ENCODE measurements at places on chromosomes 6 and 20. TPM values are rescaled to one million over a fixed set of nuclear protein-coding genes. Genes with fewer than 3 reads are reported as not detected.

DNA sequence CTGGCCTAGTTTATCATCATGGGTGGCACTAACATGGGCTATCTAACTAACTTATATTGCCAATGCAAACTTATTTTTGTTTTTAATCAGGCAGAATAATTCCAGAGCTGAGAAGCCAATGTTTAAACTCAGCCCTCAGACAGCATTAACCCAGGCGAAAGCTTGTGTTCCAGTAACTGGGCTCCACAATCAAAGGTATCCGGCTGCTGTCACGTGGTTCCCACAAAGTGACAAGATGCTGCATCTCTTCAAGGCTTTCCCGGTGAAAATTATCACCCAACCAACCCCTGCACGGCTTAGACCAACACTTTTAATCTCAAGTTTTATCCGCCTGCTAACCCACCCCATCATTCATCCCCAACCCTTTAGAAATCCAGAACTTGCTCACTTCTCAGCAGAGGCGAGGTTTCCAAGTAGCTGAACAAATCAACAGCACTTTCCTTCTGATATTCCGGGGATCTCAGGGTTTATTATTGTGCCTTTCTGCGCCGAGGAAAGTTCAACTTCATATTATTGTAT, 885 bp downstream of the MTCL3 start:
- H3K27me3 ChIP-seq = peaks cover 37% of the 10 kb centered on the region
- no peaks in the 10 kb centered on the region for H3K36me3 ChIP-seq

DNA sequence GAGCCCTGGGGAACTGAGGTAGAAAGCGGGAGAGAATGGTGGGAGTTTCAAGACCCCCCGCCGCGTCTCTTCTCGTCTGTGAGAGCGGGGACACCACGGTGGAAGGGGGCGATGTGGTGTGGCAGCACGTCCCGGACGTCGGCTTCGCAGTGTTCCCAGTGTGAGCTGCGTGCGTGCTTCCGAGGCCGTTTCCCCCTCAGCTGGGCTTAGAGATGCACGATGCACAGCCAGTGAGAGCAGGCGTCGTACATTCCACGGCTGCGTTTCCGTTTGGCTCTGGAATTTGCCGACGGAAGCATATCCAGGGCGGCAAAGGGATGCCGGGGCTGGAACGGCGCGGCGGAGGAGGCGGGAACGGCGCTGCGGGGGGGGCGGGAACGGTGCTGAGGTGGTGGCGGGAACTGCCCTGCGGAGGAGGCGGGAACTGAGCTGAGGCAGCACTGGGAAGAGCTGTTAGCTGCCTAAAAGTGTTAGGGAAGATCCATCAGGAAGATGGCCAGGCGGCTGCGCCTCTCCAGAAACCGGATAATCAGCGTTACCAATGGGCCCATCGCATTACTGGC, 37.7 kb downstream of the KIF25 start:
- H3K27ac ChIP-seq = peak overlapping the region; percentile 87
- no peaks in the 10 kb centered on the region for H3K36me3 ChIP-seq
- DNase-seq = peak; percentile 90
- H3K4me1 ChIP-seq = peaks cover 39% of the 10 kb centered on the region
- peak overlapping the region; percentile 28 for H3K4me3 ChIP-seq
- H3K27me3 ChIP-seq = peaks cover 10% of the 10 kb centered on the region

- DNase-seq = no peak
- H3K4me3 ChIP-seq = no peak overlapping the region
- H3K4me1 ChIP-seq = no peaks in the 10 kb centered on the region
- H3K27ac ChIP-seq = no peak overlapping the region
Measured at GRCh38 chr6:3079682-3080081, 11.4 kb downstream of the RIPK1 start.

GRCh38 chr20:36579996-36580545, 6.7 kb downstream of the TGIF2 start:
- H3K27ac ChIP-seq = no peak overlapping the region
- peaks cover 57% of the 10 kb centered on the region for H3K36me3 ChIP-seq
- H3K4me1 ChIP-seq = peaks cover 14% of the 10 kb centered on the region

DNA sequence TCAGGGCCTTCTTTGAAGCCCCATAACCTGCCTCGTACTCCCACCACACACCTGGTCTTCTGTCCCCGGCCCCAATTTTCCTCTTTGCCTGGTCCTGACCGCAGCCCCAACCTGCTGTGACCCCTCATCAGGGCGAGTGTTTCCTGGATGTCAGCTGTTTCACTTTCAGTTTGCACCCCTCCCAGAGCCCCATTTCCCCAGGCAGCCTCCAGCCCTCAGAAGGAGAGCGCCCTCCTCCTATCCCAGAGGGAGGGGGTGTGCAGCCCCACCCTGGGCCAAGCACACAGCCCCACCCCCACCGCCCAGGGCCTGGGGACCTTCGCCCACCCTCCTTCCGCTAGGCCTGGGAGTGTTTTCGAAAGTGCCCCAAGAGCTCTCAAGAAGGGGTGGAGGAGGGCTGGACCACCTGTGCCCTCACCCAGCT, 1.5 kb downstream of the BAK1 start:
- H3K27ac ChIP-seq = no peak overlapping the region
- H3K27me3 ChIP-seq = no peaks in the 10 kb centered on the region
- no peak for DNase-seq
- peaks cover 41% of the 10 kb centered on the region for H3K36me3 ChIP-seq
- peak overlapping the region; percentile 10 for H3K4me3 ChIP-seq

DNA sequence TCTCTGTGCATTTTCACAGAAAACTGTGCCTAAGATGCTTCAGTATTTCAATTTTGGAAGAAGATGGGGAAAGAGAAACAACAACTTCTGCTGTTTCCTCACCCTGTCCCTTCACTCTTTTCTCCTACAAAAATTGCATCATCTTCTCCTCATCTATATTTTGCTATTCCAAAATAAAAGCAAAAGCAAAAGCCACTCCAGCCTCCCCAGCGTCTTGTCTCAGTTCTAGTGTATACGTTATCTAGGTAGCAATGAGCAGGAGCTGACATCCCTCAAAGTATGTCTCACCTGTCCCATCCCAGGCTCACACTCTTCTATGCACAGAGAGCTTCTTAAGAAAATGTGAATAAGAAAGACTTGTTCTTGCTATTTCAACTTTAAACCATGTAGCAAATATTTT, 163.8 kb upstream of the TAB2 start:
- H3K36me3 ChIP-seq = no peaks in the 10 kb centered on the region
- no peak for DNase-seq
- no peaks in the 10 kb centered on the region for H3K4me1 ChIP-seq
- peaks cover 2% of the 10 kb centered on the region for H3K27me3 ChIP-seq
- no peak overlapping the region for H3K4me3 ChIP-seq

- DNase-seq = no peak
- no peak overlapping the region for H3K4me3 ChIP-seq
- no peak overlapping the region for H3K27ac ChIP-seq
- H3K36me3 ChIP-seq = peaks cover 71% of the 10 kb centered on the region
Measured at GRCh38 chr6:37460805-37461204, 27.8 kb downstream of the CMTR1 start.

- H3K4me3 ChIP-seq = no peak overlapping the region
- H3K27me3 ChIP-seq = no peaks in the 10 kb centered on the region
- no peaks in the 10 kb centered on the region for H3K4me1 ChIP-seq
- no peak for DNase-seq
- no peak overlapping the region for H3K27ac ChIP-seq
- H3K36me3 ChIP-seq = no peaks in the 10 kb centered on the region
Measured at GRCh38 chr20:51586005-51586440, 43.5 kb upstream of the NFATC2 start.

DNA sequence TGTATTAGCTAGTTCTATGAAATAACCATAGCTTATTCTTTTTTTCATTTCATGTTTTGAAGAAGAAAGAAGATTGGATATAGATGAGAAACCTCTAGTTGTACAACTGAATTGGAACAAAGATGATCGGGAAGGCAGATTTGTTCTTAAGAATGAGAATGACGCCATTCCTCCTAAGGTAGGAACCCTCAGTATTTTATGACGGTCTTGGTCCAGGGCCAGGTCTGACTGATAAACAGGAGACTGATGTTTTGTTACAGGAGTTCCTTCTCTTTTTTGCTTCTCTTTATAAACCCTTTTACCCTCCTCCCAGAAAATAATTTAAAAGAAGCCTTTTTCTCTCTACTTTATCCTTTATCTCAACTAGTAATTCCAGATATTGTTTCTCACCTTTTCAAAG, 43.6 kb downstream of the AFDN start:
- no peaks in the 10 kb centered on the region for H3K27me3 ChIP-seq
- no peak for DNase-seq
- H3K4me1 ChIP-seq = no peaks in the 10 kb centered on the region
- H3K27ac ChIP-seq = no peak overlapping the region
- no peak overlapping the region for H3K4me3 ChIP-seq

DNA sequence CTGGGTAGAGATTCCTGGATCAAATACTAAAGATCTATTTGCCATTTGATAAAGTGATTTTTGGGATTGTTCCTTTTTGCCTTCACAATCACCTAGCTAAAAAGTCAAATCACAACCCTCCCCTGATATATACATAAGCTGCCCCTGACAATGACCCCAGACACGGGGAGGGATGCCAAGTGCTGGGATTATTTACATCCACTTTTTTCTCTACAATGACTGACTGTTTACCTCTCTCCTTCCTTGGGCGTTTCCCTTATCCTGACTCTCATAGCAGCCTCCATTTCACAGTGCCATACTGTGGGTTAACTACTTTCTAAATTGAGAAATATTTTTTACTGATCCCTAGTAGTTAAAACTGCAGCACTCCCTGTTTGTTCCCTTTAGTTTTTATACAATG, 150.8 kb upstream of the TMEM170B start:
- H3K4me3 ChIP-seq = no peak overlapping the region
- no peak for DNase-seq
- H3K36me3 ChIP-seq = no peaks in the 10 kb centered on the region
- no peaks in the 10 kb centered on the region for H3K4me1 ChIP-seq

GRCh38 chr6:19382676-19383075, 454.5 kb upstream of the ID4 start:
- no peaks in the 10 kb centered on the region for H3K27me3 ChIP-seq
- no peak for DNase-seq
- no peak overlapping the region for H3K4me3 ChIP-seq
- no peak overlapping the region for H3K27ac ChIP-seq
- no peaks in the 10 kb centered on the region for H3K36me3 ChIP-seq
- H3K4me1 ChIP-seq = peaks cover 2% of the 10 kb centered on the region

DNA sequence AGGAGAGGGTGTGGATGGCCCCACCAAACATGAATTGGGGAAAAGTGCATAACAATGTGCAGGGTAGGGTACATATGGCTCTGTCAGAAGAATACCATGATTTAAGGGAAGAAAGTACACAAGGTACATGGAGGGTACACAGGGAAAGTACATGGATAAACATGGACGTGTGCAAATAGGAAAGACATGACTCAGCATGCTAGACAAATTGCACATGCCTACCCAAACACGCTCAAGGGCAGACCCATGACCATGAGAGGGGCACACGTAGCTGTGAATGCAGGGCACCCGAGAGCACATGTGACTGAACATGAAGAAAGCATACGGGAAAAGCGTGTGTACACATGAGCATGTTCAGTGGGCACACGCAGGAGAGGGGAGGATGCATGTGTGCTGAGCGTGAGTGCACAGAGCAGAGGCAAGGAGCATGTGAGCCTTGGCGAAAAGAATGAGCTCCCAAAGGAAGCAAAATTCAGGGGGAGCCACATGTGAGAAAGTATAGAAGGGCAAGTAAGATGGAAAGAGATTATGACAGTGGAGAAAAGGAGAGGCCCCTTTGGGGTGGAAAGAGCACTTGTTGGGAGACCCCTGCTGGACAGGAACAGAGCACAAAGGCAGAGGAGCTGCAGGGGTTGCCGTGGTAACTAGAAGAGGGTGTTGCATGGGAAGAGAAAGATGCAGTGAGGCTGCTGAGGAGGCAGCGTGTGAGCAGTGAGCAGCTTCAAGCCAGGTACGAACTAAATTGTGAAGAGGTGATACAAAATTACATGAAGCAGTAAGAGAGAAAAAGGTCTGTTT, 17.8 kb downstream of the OR2H2 start:
- no peak overlapping the region for H3K4me3 ChIP-seq
- H3K36me3 ChIP-seq = peaks cover 50% of the 10 kb centered on the region
- H3K4me1 ChIP-seq = no peaks in the 10 kb centered on the region
- H3K27ac ChIP-seq = no peak overlapping the region
- DNase-seq = no peak

GRCh38 chr6:38113825-38114576, 294.5 kb downstream of the ZFAND3 start:
- no peak overlapping the region for H3K4me3 ChIP-seq
- H3K36me3 ChIP-seq = peaks cover 4% of the 10 kb centered on the region
- H3K4me1 ChIP-seq = peaks cover 2% of the 10 kb centered on the region
- no peak overlapping the region for H3K27ac ChIP-seq
- H3K27me3 ChIP-seq = no peaks in the 10 kb centered on the region

DNA sequence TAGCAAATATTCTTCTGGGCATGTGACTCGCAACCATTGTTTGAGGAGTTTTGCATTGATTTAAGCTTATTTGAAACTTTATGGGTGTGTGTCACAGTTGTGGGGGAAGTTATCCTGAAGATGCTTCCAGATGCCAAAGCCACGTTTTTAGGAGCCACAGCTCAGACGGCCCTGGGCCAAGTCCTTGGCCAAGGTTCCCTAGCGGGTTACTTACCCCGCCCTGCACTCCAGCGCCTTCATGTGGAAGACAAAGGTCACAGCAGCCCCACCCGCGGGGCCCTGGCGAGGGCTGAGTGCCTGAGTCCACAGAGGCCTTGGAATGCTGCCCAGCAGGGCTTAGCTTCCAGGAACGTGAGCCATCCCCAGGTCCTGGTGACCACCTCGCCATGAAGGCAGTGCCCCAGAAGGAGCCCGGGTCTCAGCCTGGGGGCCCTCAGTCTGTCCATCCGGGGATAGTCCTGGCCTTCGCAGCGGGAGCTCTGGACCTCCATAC, 308.3 kb downstream of the CDH4 start:
- H3K36me3 ChIP-seq = no peaks in the 10 kb centered on the region
- no peaks in the 10 kb centered on the region for H3K4me1 ChIP-seq
- no peak overlapping the region for H3K4me3 ChIP-seq

DDO gene
- 0.49 TPM for total RNA-seq

THEMIS gene
- total RNA-seq = not detected

CST9 gene
- not detected for total RNA-seq

REM1 gene
- 9.6 TPM for total RNA-seq

CST4 gene
- total RNA-seq = not detected

B3GAT2 gene
- total RNA-seq = 0.53 TPM

ELOVL2 gene
- 1.5 TPM for total RNA-seq

All from muscle of leg (tissue), 16 donors.